ENCODE measurements at places on chromosomes 2 and 18.

DNA sequence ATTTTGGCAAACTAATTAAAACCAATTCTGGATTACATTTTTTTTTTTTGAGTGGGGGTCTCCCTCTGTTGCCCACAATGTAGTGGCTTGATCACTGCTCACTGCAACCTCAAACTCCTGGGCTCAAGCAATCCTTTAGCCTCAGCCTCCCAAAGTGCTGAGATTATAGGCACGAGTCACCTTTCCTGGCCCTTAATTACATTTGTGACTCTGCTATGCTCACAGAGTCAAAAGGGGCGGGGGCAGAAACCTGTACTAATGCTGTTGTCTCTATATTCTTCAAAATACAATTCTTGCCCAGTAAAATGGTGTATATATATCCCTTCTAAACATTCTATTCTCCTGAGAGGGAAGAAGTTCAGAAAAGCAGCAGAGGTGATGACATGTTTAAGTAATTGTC lies 23.2 kb downstream of the PRKD3 start:
- no peak for DNase-seq

- DNase-seq, result no peak
Measured at GRCh38 chr2:99691926-99692325, 202.1 kb upstream of the REV1 start.

DNA sequence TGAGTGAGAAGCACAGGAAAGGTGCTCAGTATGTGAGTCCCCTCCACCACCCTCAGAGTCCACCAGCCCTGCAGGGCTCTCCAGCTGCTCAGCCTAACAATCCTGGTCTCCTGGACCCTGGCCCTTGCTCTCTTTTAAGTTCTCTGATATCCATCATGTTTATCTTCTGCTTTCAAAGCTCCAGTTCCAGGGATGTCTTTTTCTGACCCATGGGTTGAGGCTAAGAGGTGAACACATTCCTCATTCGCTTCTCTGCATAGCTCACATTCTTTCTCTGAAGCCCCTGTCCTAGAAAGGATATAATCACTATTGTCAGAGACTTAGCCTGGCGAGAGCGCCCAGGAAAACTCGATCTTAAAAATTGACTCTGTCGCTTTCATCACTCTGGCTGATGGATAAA lies 86.4 kb downstream of the ARL4C start:
- DNase-seq, result no peak

DNA sequence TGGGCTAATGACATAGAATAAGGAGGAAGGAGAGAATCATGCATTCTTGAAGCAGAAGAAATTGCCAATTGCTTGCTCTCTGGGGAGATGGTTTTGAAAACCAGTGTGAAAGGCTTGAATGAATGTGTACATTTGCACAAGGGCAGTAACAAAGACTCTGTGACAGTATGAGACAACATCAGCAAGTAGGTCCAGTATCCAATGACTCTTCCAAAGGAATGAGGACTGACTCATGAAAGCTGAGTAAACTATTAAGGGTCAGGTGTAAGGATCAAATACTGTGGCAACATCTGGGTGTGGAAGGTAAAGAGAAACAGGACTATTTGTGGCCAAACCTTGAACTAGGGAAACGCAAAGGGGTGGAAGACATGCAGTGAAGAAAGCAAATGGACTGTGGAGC lies 886.0 kb upstream of the CHAC2 start:
- no peak for DNase-seq

DNA sequence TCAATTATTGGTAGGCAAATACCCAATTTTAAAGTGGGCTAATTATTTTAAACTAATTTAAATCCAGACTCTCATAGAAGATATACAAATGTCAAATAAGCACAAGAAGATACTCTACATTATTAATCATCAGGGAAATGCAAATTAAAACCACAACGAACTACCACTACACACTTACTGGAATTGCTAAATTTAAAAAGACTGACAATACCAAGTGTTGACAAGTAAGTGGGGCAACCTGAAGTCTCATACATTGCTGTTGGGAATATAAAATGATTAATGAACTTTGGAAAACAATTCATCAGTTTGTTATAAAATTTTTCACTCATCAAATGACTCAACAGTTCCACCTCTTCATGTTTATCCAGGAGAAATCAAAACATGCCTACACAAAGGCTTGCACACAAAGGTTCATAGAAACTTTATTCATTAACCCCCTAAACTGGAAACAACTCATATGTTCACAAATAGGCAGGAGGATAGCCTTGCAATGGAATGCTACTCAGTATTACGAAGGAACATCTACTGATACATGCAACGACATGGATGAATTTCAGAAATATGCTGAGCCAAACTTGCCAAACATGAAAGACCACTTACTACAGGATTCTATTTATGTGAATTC lies 120.8 kb downstream of the MCFD2 start:
- DNase-seq, result no peak

GRCh38 chr2:110804915-110805314 lies 72.5 kb downstream of the ACOXL start:
- DNase-seq, result no peak

- DNase-seq, result no peak
Measured at GRCh38 chr2:173175222-173175621, 99.6 kb downstream of the MAP3K20 start.

DNA sequence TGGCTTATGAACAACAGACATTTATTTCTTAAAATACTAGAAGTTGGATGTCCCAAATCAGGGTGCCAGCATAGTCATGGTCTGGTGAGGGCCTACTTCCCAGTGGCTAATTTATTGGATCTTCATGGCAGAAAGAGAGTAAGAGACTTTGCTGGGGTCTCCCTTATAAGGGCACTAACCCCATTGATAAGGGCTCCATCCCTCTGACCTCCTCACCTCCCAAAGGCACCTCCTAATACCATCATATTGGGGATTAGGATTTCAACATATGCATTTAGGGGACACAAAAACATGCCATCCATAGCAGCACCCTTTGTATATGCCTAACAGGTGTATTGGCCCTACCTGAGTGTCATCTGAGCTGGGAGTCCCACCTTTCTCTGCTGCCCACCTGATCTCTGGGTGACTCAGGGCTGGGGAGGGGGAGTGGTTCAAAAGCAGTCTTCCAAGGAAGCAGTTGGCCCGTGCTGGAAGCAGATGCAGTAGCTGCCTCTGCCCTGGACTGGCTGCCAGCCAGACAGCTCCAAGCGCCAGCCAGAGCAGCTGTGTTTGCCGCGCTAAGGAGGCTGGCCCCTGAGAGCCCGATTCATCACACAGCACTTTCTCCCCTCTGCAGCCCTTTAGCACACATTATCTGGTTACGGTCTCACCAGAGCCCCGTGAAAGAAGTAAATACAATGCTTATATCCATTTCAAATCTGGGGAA lies 84.6 kb downstream of the SMAD7 start:
- DNase-seq, result peak; percentile 75

GRCh38 chr2:165691615-165692014 lies 102.4 kb downstream of the GALNT3 start:
- DNase-seq, result no peak

DNA sequence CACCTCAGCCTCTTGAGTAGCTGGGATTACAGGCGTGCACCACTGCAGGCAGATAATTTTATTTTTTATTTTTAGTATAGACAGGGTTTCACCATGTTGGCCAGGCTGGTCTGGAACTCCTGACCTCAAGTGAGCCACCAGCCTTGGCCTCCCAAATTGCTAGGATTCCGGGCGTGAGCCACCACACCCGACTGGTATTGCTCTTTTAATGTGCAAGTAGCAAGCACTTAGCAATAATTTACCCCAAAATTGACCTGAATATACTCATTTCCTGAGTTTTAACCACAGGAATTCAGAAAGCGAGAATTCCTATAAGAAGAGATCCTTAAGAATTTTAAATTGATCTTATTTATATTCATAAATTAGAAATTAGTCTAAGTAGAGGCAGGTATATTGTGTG lies 169.1 kb downstream of the CDH2 start:
- no peak for DNase-seq

DNA sequence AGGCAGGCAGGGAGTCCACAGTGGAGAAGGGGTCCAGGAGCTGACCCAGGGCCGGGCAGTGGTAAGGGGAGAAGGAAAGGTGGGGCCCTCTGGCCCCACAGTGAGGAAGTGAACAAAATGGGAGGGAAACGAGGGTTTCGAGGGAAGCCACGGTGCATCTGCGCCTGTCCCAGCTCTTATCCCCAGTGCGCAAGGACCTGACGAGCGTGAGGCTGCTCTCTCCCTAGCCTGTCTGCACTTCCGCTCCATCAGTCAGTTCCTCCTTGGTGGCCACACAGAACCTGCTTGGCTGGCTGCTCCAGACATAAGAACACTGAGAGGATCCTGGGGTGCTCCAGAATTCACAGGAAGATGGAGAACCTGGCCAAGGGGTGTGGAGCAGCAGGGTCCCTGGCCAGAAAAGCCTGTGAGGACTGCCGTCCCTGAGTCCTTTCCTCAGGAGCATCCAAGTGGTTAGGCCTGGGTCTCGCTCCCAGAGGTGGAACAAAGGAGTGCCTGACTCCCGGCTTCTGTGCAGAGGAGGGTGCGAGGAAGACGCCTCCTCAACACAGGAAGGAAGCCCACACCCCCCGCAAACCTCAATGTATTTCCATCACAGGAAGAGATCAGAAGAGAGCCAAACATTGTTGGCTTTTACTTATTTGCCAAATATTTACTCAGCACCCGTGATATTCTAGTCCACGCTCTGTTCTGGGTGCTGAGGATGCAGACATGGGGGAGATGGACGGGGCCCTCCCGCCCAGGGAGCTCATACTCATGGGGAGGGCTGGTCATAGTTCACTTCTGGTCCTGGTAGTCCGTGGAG lies 43.7 kb upstream of the SEMA4C start:
- peak; percentile 59 for DNase-seq

DNA sequence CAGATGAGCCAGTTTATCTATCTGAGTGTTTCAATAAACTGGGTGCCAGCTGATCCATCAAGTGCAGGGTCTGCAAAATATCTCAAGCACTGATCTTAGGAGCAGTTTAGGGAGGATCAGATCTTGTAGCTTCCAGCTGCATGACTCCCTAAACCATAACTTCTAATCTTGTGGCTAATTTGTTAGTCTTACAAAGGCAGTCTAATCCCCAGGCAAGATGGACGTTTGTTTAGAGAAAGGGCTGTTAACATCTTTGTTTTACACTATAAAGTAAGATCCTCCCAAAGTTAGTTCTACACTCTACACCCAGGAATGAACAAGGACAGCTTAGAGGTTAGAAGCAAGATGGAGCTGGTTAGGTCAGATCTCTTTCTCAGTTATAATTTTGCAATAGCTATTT lies 28.7 kb upstream of the HNMT start:
- DNase-seq, result no peak

DNA sequence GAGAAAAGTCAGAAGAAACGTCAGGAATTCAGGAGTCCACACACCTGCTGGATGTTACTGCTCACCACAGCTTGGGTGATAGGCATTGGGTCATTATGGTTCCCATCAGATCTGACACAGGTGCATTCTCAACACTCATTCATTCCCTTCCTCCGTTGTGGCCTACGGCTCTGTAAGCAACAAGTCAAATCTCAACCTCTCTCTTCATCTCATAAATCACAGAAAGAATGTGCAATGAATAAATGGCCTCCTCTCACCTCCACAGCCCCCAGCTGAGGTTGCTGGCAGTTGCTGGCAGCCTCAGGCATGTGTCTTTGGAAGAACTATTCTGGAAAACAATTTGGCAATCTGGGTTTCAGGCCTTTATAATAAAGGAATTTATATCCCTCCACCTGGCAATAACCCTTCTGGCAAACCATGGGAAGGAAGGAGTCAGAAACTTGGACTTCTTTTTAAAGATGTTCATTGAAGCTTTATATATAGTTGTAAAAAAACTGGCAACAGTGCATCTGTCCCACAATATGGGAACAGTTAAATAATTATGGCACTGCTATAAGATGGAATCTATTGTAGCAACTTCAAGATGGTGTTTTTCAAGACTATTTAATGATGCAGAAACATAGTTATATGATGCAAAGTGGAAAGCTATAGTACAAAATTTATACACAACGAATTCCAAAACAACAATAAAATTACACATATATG lies 175.4 kb downstream of the ANAPC1 start:
- DNase-seq, result no peak

- DNase-seq, result no peak
Measured at GRCh38 chr2:45938649-45939511, 287.4 kb downstream of the PRKCE start.

DNA sequence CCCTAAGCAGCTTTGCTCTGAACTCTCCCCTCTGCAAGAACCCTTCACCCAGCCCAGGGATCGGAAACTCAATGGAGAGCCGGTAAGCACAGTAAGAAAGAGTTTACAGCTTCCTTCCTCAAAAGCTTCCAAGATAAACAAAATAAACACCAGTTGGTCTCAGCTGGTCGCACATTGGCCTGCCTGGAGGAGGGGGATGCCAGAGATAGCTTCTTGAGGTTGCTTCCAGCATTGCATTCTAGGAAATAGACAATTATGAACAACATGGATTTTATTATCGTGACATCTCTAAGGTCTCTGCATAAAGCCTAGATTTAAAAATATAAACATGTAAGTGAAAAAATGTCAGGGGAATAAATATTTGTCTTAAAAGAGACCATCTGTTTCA lies 141.5 kb upstream of the PKDCC start:
- DNase-seq, result no peak

DNA sequence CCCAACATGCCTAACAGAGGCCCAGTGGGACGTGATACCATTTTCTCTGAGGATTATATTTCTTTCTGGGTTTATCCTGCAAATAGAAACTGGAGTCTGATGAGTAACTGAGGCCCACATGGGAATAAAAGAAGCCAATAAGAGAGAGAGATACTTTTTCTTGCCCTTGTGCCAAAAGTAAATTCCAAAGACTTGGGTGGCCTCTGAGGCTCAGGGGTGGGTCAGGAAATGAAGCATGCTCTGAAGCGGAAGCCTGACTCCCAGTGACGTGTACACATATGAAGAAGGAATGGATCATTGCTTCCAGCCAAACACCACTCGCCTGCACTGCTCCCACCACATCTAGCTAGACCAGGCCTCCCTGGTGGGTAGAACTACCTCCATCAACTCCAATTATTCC lies 273.6 kb upstream of the NCKAP5 start:
- DNase-seq, result no peak

GRCh38 chr2:229818230-229818629 lies 103.6 kb downstream of the TRIP12 start:
- no peak for DNase-seq

DNA sequence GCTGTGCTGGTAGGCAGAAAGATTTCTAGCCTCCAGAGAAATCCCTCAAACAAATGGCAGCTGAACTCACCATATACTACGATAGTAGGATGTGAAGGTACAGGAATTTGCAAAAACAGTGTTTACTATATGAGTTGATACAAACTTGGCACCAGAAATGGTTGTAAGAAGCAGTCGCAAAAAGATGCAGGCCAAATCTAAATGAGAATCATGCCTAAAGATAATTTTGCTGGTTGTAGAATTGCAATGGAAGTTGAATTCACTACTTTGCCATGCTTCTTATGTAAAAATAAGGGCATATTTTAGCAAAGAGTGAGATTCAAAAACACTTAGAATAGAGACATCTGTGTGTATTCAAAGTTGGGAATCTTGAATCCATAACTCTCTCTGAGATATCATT lies 924.7 kb downstream of the SUCLG1 start:
- DNase-seq, result no peak

Data from pons (tissue), 1 donor.